Suppressor macrophage (primary cell): ENCODE measurements at places on chromosomes 7 and 10.
A peak's percentile ranks its signal among the peaks of the same experiment; 100 is the strongest.

- DNase-seq = peak; percentile 20
Observed at GRCh38 chr10:75107756-75108683, 3.4 kb upstream of the SAMD8 start.

GRCh38 chr7:12674053-12674452 lies 13.4 kb upstream of the ARL4A start:
- no peak for DNase-seq

DNA sequence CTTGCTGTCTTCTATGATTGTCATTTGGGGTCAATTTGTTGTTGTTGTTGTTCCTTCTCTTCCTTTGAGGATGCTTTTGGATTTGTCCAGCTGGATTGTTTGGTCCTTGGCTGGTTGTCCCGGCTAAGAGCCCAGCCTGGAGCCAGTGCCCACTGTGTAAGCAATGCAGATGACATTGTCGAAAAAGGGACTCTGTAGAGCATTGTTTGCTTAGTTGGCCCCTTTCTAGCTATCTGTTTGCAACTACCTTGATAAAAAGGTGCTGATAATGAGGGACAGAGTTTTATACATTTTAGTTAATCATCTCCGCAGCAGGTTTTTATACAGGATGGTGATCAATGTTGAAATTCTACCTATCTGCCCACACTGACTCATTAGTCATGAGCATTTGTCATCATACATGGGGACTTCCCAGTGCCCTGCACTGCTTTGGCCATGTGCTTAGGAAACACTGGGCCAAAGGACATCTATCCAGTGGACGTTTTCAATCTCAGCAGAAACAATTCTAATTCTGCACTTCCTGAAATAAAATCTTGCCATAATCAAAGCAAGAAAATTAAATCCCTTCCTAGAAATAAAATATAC lies 311.9 kb downstream of the GRM8 start:
- no peak for DNase-seq

GRCh38 chr10:121452581-121452980 lies 145.7 kb downstream of the FGFR2 start:
- DNase-seq = no peak

DNA sequence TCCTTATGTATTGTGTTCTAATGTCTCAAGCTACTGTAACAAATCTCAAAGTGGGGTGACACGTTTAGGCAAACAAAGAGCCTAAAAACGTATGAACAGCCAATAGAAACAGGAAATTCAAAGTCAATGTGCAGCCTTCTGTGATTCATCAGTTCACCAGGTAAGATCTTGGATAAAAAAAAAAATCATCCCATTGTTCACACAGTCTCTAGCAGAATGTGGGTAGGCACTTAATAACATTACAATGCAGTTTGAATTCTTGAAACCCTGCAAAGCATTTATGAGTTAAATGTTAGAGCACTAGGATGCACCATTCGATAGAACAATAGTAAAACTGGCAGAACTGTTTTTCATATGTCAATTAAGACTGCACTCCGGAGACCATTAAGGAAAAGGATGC lies 88.2 kb upstream of the HDAC9 start:
- no peak for DNase-seq

DNA sequence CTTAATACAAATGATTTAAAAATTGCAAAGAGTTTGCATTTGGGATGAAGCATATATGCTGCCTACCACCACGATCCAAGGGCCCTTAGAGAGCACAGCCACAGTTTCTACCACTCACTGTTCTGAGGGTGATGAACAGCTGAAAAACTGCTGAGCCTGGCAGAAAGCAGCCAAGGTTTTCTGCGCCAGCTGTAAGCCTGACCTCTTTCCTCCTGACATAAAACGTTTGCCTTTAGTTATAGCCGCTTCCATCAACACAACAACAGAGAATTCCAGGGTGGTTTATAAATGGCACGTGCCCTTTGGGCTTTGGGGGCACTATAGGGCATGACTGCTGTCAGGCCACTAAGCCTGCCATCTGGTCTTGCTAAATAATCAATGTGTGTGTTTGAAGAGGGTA lies 222.8 kb downstream of the RELN start:
- no peak for DNase-seq

GRCh38 chr10:29681676-29682448 lies 47.1 kb upstream of the SVIL start:
- DNase-seq = peak; percentile 95

- no peak for DNase-seq
Observed at GRCh38 chr10:33674491-33674890, 340.0 kb upstream of the NRP1 start.

DNA sequence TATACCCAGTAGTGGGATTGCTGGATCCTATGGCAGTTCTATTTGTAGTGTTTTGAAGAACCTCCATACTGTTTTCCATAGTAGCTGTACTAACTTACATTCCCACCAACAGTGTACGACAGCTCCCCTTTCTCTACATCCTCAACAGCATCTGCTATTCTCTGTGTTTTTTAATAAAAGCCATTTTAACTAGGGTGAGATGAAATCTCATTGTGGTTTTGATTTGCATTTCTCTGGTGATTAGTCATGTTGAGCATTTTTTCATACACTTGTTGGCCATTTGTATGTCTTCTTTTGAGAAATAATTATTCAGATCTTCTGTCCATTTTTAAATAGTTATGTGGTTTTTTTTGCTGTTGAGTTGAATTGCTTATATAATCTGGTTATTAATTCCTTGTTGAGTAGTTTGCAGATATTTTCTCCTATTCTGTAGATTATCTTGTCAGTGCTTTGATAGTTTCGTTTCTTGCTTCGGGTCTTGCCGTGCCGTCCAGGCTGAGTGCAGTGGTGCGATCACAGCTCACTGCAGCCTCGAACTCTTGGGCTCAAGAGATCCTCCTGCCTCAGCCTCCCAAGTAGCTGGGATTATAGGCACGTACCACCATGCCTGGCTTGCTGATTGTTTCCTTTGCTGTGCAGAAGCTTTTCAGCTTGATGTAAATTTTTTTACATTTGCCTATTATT lies 12.0 kb downstream of the MTG1 start:
- no peak for DNase-seq

GRCh38 chr7:132650498-132650897 lies 74.2 kb upstream of the PLXNA4 start:
- DNase-seq = no peak

- DNase-seq = peak; percentile 41
Observed at GRCh38 chr10:113445736-113446135, 107.1 kb upstream of the HABP2 start.

DNA sequence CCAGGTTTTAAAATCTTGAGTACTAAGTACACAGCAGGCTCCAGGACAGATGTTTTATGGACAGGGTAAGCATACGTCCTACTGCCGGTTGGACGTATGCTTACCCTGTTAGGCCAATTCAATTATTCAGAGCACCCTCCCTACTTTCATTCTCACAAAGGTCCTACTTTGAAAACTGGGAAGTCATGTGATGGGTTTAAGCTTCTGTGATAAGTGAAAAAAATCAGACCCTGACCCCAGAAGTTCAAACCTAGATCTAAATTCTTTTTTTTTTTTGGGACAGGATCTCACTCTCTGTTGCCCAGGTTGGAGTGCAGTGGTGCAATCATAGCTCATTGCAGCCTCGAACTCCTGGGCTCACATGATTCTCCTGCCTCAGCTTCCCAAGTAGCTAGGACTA lies 55.2 kb downstream of the HIPK2 start:
- DNase-seq = no peak

GRCh38 chr10:87864496-87865059 lies 1.2 kb downstream of the PTEN start:
- no peak for DNase-seq

DNA sequence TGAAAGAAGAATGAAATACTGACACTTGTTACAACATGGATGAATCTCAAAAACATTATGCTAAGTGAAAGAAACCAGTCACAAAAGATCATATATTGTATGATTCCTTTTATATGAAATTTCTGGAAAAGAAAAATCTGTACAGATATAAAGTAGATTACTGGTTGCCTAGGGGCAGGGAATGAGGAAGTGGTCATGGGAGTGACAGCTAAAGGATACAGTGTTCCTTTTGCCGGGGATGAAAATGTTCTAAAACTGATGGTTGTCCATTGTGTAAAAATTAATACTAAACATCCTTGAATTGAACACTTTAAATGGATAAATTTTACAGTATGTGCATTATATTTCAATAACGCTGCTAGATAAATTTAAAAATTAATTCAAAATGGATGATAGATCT lies 25.1 kb downstream of the ALOX5 start:
- no peak for DNase-seq

GRCh38 chr10:31723106-31723750 lies 205.4 kb downstream of the ARHGAP12 start:
- DNase-seq = peak; percentile 93

DNA sequence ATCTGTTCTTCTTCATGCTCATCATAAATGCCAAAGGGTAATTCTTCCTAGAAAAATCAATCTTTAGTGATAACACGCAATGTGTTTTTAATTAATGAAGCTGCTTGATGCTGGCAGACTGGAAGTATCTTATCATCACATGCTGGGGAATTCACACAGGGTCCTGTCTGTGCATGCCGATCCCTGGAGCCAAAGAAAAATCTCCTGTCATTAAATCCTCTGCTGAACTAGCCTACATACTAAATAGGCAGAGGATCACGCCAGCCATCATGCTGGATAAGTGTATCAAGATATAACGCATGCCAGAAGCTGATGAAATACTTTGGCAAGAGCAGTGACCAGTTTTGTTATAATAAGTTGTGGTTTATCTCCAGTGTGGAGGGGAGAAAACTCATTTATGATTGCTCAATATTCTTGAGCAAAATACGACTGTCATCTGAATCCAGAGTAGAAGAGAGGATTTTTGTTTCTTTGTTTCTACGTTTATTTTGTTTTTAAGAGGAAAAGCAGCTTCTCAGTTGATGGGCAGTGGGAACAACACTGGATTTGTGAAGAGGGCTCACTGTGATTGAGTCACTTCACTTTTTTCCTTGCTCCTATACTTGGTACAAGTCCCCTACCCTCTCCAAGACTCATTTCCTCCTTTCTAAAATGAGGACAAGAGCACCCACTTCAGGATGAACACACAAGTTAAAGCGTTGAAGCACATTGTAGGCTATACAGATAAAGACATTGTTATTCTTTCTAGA lies 649.1 kb downstream of the TNS3 start:
- no peak for DNase-seq

DNA sequence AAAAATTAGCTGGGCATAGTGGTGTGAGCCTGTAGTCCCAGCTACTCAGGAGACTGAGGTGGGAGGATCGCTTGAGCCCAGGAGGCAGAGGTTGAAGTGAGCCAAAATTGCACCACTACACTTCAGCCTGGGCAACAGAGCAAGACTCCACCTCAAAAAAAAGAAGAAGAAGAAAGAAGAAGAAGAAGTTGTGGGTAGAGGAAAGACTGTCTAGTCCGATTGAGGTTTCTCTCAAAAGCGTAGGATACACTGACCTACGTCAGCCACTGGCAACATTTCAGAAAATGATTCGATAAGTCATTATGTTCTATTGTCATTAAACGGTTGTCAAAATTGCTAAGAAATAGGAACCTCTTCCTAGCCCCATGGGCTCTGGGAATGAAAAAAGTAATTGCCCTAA lies 22.3 kb upstream of the RHBDD2 start:
- peak; percentile 97 for DNase-seq

- DNase-seq = no peak
Observed at GRCh38 chr10:60877061-60877776, 66.8 kb downstream of the RHOBTB1 start.

GRCh38 chr7:1022801-1023465 lies 21.4 kb upstream of the GPR146 start:
- DNase-seq = no peak

GRCh38 chr10:1625731-1626130 lies 111.6 kb downstream of the ADARB2 start:
- no peak for DNase-seq

DNA sequence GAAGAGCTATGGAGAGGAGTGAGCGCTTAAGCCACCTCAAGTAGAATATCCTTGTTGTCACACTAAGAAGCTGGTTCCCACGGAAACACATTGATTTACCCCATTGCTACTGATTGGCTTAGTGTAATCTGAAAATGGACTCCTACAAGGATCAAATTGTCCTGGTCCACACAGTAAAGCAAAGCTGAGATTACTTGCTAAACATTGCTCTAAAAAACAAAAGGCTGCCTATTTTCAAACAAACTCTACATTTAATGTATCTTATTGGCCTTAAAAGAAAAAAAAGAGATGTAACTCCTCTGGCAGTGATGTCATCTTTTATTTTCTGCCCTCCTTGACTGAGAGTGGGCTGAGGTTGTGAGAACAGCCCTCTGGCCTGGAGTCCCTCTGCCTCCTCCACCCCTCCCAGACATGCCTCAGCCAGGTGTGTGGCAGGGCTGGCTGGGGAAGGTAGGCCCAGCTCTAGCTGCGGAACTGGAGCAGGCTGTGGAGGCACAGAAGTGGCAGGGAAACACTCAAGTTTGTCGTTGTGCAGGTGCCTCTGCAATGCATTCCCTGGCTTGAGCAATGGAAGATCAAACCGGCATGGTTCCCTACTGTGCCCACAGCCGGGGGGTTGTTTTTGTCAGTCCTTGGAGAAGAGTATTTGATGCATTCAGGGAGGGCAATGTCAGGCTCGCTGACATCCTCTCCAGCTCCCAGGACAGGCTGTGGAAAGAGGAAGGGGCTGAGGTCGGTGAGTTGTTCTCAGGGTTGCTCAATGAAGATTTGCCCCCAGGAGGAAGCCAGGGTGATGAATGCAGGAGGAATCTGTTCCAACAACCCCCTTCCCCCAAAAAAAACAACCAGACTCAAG lies 9.1 kb downstream of the KLF6 start:
- peak; percentile 65 for DNase-seq

GRCh38 chr7:4189131-4189570 lies 492.9 kb upstream of the FOXK1 start:
- no peak for DNase-seq

DNA sequence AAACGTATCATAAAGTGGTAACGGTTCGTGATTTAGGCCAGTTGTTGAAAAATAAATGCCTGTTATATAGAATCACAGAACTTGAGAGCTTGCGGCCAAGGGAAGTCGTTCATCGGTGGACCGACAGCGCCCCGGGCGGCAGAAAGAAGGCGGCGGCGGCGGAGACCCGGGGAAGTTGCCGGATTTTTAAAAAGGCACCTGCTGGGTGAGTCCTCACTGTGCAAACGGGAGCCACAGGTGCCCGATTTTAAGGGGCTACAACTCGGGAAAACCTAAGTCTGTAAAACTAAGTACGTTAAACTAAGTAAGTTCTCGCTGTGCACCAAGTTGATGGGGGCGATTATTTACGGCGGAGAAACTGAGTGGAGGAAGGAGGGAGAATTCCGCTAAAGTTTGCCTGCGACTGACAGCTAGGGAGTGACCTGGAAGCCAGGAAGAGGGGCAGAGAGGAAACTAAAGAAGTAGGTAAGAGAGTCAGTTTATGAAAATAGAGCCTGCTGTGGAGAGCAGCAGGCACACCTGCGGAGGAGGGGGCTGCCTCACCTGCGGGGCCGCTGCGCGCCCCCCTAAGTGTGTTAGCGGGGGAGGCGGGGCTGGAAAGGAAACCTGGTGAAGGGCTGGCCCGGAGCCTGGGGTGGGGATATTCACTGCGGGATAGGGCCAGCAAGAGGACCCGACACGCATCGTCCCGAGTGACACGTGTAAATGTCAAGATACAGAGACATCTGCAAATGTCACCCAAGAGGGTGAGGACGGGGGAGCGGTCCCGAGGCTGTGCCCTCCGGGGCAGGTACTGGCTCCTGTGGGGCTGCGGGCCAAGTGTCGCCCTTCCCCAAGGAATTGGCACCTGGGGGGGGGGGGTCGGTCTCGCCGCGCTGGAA lies 996 bp downstream of the ADAM12 start:
- DNase-seq = peak; percentile 51
